RCC 7860 (cell line): ENCODE measurements at places on chromosomes 7 and 10.

DNA sequence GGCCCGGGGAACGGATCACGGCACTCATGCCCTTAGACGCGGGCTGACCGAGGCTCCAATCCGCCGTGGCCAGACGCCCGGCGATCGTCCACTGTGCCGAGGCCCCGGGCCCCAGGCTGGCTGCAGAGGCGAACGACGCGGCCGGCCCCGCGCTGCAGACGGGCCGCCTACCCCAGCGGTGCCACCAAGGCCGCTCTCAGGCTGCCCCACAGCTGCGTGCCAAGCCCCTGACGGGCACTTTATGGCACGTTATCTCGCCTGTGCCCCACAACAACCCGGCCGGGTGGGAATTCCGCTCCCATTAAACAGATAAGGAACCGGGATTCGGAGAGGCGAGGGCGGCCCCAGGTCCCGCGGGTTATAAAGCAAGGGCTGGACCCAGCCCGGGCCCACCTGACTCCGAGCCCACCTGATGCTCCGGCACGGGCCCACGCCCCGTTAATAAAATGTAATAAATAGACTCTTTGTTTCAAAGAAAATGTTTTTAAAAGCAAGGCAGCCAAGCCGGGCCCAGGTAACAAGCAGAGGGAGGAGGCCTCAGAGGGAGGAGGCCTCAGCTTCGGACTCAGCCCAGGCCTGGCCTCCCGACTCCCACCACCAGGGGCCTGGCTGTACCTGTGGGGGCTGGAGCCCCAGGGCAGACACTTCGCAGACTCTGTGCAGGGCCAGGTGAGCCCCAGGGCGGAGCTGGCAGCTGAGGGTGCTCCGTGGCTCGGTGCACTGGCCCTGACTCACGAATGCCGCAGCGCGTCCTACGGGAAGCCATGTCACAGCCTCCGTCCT lies 79.7 kb downstream of the FOXL3 start:
- DNase-seq = no peak

DNA sequence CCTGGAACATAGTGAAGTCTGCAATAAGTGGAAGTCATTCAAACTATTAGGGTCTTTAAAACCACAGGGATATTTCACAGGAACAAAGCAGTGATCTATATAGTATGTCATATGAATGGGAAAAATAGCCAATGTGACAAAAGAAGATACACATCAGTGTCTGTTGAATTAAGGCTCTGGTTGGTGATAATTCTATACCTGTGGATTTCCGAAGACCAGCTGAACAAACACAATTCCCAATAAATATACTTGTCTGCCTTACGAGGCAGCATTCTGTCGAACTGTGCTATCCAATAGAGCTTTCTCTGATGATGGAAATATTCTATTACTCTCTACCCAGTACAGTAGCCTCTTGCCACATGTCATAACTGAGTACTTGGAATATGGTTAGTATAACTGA lies 55.9 kb upstream of the CAV2 start:
- DNase-seq = no peak

DNA sequence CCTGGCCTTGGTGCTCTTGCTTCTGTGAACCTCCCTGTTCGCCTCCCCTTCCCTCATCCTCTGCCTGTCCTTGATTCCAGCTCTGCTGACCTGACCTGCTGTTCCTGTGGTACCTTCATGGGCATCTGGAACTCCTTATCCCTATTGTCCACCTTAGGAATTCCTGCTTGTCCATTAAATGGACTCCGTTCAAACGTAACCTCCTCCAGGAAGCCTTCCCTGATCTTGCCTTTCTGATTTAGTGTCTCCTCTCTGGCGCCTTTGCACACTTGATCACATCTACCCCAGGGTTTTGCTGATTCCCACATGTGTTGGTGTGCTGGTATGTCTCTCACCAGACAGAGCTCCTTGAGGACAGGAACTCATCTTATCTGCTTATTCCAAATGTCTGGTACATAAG lies 20.9 kb downstream of the TSPAN15 start:
- no peak for DNase-seq

DNA sequence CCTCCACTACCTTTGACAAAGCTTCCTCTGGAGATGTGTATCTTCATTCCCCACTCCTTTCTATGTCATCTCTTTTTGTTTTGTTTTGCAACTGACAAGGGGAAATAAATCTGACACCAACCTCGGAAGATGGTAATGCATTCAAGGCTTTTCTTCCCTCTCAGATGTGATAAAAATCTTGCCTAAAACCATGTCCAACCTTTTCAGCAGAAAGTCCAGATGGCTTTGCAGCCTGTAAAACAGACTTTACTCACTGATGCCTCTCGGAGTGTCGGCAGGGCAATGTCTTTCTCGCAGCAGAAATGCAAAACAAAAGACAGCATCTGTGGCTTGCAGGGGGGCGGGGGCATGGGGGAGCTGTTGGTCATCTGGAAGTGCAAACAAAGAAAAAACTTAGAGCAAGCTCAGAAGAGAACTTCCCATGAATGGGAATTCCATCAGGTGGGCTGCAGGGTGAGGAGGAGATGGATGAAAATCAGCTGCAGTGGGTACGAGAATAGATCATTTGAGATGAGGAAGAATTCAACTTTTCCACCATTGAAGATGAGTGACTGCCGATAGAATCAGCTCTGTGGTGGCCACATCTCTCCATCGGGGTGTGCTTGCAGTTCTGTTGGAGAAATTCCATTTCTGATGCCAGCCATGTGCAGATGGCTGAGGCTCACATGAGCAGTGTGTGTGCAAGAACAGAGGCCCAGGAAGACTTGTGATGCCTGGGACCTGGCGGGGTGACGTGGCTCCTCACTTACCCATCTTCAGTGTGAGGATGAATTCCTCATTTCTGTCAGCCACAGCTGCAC lies 237.7 kb downstream of the WDR37 start:
- DNase-seq = no peak

DNA sequence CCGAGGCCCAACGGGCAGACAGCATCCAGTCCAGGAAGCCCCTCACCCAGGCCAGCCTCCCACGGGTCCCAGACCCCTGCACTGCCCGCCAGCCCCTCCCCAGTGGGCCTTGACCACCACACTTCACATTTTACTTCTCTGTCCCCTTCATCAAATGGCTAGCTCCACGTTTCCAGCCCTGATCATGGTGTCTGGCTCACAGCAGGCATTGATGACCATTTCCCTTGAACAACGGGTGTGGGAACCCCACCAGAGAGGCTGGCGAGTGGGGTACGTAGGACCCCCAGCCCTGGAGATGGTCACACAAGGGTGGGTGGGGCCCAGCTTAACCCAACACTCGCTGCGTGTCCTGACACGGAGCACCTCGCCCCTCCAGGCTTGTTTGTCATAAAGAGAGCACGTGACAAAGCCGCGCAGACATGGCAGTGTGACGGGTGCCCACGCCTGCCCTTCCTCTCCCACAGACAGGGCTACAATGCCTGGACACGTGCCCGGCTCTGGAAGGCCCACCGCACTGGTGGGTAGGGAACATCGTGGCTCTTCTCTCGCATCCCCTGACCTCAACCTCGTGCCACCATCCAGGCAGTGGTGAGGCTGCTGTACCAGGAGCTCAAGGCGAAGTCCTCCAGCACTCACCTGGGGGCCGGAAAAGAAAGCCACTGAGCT lies 267.7 kb downstream of the MAD1L1 start:
- DNase-seq = no peak

DNA sequence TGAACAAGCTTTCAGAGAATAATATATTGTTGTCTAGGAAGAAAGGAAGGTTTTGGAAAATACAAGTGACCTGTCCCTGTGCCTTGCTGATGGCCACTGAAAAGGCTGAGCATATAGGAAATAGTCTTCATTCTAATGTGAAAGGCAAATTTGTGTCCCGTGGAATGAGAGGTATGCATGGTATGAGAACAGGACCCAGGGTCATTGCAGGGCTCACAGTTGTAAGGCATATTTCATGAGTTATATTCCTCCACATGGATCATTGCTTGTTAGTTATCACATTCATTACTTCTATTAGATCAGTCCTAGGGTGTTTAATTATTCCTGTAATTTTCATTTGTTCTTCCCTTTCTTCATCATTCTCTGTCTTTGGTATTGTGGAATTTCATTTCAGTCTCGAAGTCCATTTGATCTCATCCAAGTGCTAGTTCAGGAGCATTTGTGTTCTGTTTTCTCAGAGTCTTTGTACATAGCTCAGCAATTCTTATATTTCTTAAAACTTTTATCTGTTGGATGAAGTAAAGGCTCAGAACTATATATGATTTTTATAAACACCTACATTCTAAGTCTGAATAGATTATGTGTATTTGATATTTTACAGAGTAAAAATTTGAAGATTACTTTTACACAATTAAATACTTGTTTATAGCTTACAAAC lies 39.4 kb upstream of the ARHGAP21 start:
- DNase-seq = peak; percentile 41

GRCh38 chr7:140035400-140036223 lies 27.1 kb downstream of the PARP12 start:
- peak; percentile 37 for DNase-seq

GRCh38 chr7:90621125-90621746 lies 25.1 kb downstream of the CDK14 start:
- DNase-seq = no peak

DNA sequence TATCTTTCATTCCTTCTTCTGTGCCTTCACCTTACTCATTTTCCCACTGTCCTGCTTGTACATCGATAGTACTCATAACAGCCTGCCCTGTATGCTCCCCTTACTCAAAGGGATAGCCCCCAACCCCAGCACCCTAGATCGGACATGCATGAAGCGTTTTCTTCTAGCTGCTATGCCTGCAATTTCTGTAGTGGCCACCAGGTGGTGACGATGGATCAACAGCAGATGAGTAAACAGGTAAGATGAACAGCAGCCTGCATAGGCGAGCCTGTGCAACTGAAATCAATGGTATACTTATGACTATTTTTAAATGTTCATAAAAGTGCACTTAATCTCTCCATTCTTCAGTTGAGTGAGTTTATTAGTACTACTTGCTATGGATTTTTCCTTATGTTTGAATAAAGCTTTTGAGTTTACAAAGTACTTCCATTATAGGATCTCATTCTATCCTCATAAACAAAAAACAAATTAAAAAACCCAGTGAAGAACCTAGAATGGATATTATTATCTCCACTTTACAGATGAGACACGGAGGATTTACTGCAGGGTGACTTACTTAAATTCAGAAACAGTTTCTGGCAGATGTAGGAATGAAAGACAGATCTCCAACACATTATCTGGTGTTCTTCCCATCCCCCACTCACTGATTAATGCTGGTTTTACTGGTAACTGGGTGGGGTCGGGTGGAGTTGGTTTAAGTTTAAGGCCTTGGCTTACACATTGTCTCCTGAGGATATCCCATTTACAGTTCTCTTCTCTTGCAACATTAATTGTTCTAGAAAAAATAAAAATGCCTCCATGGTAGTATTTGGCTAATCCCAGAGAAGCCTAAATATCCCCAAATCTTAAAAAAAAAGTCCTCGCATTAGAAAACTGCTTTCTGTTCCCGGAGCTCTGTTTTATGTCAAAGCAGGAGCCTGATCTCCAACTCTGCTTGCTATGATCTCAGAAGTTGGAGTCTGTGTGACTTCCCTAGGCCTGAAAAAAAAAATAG lies 222.1 kb downstream of the GLI3 start:
- DNase-seq = peak; percentile 55

DNA sequence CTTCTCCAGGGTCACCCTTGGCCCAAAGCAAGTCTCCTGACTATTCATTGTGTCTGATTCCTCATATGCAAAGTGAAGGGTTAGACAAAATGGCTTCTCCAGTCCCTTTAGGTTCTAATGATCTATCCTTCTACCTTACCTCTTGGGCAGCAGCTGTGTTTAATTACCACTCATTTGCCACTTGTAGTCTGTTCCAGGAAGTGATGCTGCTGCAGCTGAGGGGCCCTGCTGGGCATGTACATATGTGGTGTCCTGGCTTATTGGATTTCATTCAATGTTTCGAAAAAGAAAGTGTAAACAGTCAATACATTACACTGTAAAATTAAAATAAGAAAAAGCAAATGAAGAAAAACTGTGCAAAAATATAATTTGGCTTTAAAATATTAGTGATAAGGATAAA lies 36.6 kb downstream of the SCIN start:
- no peak for DNase-seq

DNA sequence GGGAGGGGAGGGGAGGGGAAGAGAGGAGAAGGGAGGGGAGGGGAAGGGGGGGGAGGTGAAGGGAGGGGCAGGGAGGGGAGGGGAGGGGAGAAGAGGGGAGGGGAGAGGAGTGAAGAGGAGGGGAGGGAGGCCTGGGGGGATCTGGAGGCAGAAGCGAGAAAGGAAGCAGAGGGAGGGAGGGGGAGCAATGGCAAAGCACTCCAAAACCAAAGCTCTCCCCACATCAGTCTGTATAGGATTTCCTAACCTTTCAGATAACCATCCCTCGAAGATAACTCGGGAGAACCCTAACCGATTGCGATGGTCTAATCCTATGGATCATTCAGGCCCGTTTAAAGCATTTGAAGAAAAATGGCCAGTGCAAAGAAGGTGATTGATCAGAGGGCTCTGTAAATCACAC lies 19.0 kb downstream of the EBF3 start:
- no peak for DNase-seq

DNA sequence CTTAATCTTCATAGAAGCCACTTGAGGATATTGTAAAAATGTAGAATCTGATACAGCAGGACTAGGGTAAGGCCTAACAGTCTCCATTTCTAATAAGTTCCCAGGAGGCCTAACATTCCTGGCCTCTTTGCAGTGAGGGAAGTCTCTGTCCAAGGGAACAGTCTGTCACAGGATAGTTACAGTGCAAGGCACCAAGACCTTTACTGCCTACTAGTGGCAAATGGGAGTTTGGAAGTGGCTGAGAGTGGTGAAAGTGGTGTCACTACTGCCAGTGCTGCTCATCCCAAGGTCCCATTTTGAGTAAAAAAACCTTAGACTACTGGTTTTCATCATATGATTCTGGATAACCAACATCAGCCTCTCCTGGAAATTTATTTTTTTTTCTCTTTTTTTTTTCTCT lies 619.5 kb upstream of the SEMA3D start:
- no peak for DNase-seq

DNA sequence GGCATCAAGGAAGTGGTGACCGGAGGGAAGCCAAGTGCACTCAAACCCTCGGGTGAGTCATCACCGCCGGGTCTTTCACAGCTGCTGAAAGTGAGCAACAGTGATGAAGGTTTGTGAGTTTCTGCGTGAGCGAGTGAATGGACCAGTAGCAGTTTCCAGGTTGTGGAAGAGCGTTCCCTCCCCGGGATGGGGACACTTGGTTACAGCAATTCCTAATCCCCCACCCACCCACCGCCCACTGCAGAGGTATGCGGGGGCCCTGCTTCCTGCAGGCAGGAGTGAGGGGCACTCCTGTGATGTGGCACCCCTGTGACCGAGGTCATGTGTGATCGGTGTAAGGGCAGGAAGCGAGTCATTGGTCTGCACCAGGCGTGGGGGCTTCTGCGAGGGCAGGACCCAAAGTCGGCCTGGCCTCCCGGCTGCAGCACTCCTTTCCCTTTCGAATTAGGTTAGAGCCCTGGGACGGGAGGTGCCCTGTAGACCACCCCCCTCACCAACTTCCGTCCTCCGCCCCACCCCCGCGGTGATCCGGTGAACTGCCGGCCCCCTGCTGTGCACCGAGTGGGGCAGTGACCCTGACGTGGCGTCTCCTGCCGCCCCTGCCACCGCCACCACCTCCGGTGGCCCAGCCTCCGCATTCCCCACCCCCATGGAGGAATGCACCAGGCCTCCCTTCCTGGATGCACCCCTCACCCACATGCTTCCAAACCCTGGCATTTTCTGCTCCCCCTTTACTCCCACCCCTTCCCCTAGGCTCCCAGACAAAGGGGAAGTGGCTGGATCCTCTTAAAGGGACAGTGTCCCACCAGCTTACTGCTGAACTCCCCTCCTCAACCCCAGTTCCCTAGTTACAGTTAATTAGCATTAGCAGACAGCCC lies 10.9 kb downstream of the LIMK1 start:
- peak; percentile 99 for DNase-seq
